NCI-H187 treated with DMSO at 0.1 percent for 48 hours (cell line): ENCODE measurements at places on chromosomes 11 and 22.

DNA sequence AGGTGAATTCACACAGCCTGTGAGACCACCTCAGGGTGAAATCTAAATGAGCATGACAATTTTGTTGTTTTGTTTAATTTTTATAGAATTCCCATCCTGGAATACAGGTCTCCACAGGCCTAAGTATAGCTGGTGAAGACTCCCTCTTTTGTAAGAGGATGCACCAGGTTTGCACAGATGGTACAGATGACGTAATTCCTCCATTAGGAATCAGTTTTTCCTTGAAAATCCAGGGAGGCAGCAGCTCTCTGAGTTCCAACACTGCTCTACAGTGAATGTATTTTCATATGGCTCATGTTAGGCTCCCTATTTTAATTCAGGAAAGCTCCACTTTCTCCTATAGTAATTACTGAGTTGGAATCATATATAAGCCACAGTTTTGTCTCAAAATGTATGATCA lies 47.2 kb downstream of the USP28 start:
- DNase-seq, result no peak

- no peak for DNase-seq
Measured at GRCh38 chr11:132119573-132119972, 749.2 kb downstream of the NTM start.

GRCh38 chr11:6268820-6269219 lies 9.2 kb downstream of the CCKBR start:
- DNase-seq, result no peak

DNA sequence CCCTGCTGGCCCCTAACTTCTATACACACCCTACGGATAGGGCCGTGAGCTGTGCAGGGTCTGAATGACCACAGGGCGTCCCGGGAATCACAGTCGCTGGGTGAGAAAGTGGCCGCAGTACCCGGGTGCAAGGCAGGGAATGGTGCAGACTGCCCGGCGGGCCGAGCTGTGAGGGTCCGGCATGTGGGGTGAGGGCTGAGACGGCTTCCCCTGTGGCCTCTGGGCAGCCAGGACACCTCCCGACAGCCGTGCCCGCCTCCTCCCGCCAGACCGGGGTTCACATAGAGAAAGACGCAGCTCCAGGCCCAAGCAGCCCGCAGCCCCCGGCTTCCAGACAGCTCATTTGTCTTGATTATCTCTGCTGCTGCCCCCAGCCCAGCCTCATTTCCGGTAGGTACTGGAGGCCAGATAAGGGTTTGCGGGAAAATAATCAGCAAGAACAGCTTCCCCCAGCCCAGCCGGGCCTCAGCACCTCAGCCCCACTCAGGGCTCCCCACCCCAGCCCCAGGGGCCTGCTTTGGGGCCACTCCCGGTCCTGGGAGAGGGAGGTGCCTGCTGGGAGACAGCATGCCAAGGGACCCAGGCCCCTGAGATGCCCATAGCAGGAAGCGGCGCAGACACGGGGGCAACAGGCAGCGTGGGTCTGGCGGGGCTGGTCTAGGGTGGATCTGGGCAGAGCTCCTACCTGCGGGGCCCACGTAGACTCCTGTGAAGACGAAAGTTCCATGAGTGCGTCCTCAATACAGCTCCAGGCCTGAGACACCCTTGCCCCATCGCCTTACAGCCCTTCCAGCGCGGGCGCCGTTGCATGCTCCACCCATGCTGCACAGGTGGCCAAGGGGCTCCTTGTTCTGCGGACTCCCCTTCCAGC lies 123.1 kb downstream of the BRD1 start:
- no peak for DNase-seq

GRCh38 chr11:87976009-87976408 lies 199.2 kb downstream of the RAB38 start:
- DNase-seq, result no peak
